NCI-H1417 treated with DMSO at 0.1 percent for 48 hours (cell line): ENCODE measurements at places on chromosomes 2 and 18.

DNA sequence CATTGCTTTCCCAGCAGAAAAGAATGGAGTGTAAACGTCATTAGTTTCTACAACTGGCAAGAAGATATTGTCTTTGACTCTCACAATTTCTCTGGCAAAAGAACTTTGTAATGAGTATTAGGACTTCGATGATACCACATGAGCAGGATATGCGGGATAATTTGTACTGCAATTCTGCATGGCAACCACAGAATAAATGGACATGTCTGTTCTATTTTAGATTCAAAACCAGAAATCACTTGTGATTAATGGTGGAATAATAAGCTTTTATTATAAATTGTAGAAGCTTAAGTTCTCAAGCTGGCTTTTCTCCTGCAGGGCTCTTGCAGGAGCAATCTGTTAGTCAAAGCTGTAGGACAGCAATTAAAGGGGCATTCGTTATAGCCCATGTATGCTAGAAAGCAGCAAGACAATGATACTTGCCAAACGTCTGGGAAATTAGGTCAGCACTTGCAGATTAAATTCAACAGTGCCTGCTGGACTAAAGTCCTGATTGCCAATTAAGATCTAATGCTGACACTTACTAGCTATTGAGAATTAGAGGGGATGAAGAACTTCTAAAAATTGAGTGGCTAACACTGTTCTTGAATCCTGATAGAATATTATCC, 177.9 kb downstream of the PTH2R start:
- no peak for DNase-seq

DNA sequence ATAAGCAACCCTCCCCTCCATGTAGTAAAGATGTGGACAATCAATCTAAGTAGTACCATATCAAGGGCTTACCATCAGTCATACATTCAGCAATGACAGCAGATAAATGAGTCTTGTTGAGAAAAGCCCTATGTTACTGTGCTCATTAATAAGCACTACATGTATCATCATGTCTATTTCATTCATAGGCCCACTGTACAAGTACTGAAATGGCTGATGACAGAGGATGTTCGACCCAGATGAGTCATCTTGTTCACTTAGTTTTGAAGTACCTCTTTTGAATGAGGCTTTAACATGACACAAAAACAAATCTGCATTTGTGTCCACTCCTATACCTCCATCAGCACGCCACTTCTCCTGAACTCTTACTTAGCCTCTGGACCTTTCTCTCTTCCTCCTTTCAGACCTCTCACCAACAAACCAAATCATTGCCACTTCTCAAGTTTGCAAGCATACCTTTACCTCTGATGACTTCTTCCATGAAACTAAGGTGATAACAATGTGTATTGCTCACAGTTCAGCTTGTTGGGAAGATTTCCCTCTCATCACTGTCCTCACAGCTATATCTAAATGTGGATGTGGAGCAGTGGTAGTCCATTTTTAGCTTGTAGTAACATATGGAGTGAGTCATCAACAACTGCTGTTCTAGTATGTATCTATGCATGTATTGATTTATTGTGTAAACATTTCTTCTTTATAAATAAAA, 921.0 kb upstream of the SLC39A10 start:
- no peak for DNase-seq

- DNase-seq: no peak
These were observed 152.8 kb downstream of the DSC3 start for GRCh38 chr18:30889519-30890301.

DNA sequence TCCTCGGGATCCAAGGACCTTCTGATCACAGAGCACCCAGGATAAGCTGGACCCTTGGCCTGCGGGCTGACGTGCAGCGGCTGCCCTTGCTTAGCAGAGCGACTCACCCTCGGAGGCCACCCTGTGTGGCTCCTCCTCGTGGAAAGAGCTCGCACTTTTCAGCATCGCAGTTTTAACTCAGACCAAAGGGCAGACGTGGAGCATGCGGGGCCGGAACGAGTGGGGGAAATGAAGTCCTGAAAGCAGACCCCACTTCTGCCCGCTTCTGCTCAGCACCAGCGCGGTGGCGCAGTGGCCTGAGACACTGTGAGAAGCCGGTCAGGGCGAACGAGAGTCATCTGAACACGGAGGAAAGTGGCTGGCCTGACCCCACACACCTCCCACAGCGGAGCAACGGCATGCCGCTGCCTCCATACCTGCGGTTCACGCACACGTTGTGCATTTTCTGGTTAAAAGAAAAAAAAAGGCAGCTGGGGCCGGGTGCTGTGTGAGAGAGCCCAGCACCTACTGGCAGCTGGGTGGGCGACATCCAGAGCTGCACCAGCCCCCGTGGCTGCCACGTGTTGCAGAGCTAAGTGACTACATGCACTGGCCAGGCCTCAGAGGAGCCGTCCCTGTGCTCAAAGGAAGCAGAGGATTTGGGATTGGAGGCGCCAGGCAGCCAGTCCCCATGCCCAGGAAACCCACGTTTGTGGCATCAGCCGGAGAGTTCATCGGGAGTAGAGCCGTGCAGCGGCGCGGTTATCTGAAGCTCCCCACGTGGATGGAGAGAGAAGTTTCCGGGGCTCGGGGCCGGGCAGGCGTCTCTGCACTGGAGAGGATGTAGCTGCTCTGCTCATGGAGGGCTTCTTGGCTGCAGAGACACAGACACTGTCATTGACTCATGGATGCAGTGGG, 89.7 kb downstream of the USP40 start:
- DNase-seq: no peak

DNA sequence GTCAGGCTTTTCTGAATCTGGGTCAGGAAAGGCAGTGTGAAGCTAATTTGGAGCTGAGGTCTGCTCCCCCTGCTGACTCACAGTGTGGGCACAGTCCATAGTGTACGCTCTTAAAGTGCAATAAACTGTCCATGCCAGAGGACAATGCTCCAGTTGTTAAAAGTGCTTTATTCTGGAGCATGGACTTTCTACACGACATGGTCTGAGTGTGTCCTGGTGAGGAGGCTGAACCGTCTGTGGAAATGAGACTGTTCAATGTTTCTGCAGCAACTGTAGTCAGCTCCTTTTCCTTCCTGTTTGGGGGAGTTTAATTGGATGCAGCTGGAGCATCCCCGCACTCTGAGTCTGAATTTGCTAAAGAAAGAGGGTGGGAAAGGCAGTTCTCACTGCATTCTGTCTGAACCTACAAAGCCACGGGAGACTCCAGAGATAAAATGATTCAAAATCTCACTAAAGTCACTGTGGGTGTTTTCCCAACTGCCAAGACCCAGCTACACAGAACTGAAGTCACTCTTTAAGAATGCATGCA, 110.2 kb upstream of the TRIB2 start:
- no peak for DNase-seq

GRCh38 chr2:55459279-55459678, 39.6 kb upstream of the CCDC88A start:
- DNase-seq: no peak

DNA sequence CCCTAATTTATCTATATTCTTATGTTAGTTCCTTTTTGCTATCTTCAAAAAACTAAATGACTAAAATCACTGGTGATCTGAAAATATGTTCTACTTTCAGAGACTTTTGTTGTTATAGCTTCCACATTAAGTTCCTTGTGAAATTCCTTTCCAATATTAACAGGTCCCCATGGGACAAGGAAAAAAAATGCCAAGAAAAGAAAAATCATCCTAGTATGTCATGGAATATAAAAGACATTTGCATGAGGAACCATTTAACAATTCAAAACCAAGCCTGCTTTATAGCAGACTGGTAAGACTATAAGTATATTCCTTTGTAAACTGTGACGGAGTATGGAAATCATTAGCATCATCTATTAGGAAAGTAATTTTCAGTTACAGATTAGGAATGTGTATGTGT, 48.1 kb downstream of the COBLL1 start:
- DNase-seq: no peak

- DNase-seq: no peak
These were observed 114.8 kb upstream of the PTPRM start for GRCh38 chr18:7452331-7452730.

DNA sequence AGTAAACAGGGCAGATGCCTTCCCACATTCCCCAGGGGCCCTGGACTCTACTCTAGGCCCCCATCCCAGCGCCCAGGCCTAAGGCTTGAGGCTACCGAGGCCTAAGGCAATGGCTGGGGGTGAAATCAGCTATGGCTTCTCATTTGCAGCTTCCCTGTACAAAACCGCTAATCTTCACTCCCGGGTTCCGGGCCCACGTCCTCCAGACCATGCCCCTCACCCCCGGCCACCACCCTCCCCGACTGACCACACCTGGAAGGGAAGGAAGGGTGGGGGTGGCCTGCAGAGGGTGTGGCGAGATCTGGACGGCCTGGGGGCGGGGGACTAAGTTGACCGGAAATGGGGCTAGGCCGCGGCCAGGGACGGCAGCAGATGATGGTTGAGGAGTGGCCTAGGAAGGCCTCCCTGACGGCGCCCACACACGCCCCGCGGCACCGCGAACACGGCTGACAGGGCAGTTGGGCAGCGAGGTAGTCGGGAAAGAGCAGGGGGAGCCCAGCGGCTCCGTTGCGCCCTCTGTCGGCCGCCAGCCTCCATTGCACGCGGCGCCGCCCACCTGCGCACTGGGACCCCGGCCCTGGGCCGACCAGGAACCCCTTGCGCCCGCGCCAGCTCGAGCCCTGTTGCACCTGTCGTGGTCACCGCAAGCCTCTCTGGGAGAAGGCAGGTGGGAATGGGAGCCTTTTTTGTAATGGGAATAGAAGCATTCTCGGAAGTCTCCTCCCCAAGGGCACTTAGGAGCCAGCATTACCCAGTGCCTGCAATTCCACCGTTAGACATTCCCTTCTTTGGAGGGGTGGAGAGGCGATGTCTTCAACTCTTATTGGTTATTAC, 117.1 kb upstream of the STPG4 start:
- DNase-seq: no peak

DNA sequence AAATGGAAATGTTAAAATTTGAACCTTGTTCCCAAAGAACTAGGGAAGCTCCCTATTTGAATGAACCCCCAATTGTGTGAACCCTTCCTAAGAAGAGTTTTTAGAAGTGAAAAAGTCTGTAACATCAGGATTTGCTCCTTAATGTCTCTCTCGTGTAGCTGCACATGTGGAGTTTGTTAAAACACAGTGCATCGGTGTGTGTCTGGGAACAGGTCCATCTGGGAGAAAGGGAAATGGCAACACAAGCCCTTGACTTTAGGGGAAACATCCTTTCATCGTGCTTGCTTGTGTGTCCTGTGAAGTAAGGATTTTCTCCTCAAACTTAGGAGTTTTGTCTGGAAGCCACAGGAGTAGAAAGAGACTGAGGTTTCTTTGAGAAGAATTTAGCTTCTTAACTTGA, 203.9 kb downstream of the PRKCE start:
- no peak for DNase-seq

GRCh38 chr18:70653671-70654070, 364.8 kb downstream of the SOCS6 start:
- DNase-seq: no peak

DNA sequence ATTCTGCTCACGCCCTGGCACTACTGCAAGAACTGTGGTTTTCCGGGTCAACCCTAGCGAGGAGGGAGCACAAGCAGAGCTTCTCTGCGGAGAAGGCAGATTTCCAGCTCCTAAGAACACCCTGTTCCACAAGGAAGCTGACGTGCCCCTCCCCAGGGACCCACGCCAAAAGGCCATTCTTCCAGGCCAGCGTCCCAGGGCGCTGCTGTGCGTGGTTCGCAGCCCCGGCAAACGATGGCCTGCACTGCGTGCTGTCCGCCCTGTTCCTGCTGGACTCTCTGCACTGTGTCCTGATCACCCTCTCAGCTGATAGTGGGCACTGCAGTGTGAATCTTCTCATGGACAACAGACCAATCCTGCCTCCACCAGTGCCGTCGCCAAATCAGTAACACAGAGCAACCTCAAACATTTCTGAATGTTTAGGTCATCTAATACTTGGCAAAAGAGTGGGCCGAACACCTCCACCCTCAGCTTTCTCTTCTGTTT, 49.1 kb downstream of the ADI1 start:
- DNase-seq: no peak

- no peak for DNase-seq
These were observed 549.0 kb downstream of the ZNF804A start for GRCh38 chr2:185147361-185147760.

DNA sequence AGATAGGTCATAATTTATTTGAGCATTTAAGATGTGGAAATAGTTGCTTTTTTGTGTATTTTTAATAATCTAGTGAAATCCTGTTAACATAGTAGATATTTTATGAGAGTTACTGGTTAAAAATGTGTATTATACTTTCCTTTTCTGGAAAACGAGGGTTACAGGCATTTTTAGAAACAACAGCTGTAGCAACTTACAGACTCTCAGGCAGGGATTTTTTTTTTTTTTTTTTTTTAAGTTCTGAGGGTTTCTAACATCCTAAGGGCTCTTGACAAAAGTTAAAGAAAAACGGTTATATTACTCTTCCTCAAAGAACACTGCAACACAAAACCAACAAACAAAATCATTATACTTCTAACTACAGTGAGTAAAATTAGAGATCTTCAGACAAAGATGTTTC, 205.9 kb downstream of the ACKR3 start:
- no peak for DNase-seq

- no peak for DNase-seq
These were observed 4.9 kb upstream of the WNT10A start for GRCh38 chr2:218875692-218876246.

- no peak for DNase-seq
These were observed 84.5 kb upstream of the MAPRE2 start for GRCh38 chr18:34956663-34957062.

DNA sequence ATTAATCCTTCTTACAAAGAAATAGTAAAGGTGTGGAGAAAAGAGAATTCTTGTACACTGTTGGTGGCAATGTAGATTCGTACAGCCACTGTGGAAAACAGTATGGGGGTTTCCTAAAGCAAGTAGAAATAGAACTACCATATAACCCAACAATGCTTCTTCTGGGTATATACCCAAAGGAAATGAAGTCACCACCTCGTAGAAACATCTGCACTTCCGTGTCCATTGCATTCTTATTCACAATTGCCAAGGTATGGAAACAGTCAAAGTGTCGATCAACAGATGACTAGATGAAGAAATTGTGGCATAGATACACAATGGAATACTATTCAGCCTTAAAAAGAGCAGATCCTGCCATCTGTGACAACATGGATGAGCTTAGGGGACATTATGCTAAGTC, 93.4 kb upstream of the TGIF1 start:
- DNase-seq: no peak

- DNase-seq: no peak
These were observed 467.3 kb upstream of the ETAA1 start for GRCh38 chr2:66929632-66930338.

- no peak for DNase-seq
These were observed 10.7 kb upstream of the ADCY3 start for GRCh38 chr2:24930768-24931167.

GRCh38 chr2:63007813-63008458, 42.7 kb upstream of the OTX1 start:
- DNase-seq: no peak
